ENCODE measurements at places on chromosomes 12 and 14.
A peak's percentile ranks its signal among the peaks of the same experiment; 100 is the strongest.

DNA sequence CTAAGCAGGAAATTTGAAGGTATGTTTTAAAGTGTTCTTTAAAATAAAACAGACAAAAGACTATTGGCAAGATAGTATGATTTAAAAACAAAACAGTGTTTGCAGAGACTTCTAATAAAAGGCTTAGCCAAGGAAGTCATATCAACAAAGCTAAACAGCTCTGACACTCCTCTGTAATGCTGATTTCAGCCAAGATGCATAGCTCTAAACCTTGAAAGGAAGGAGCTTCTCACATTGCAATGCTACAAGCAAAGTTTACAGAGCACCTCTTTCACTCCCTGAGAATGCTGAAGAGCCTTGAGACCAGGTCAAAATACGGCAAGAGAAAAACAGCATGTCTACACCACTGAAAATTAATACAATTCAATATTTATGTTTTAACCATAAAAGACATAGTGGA lies 51.8 kb downstream of the PARP11 start:
- H3K4me1 ChIP-seq: 0 out of 2 replicates have a peak, but pooled peaks cover 6% of the 10 kb centered on the region
- H3K27ac ChIP-seq: no peak overlapping the region
- peaks cover 14% of the 10 kb centered on the region for H3K36me3 ChIP-seq
- H3K4me3 ChIP-seq: no peak overlapping the region
- DNase-seq: no peak

GRCh38 chr12:65728848-65729793 lies 95.2 kb upstream of the HMGA2 start:
- H3K4me1 ChIP-seq: peaks cover 6% of the 10 kb centered on the region
- H3K4me3 ChIP-seq: peak overlapping the region; percentile 68
- DNase-seq: peak; percentile 48
- peaks cover 14% of the 10 kb centered on the region for H3K27me3 ChIP-seq
- H3K36me3 ChIP-seq: no peaks in the 10 kb centered on the region

- H3K4me1 ChIP-seq: no peaks in the 10 kb centered on the region
- no peaks in the 10 kb centered on the region for H3K36me3 ChIP-seq
- H3K27me3 ChIP-seq: peaks cover 22% of the 10 kb centered on the region
- DNase-seq: peak; percentile 32
These were observed 440 bp upstream of the ISM2 start for GRCh38 chr14:77498984-77499527.

DNA sequence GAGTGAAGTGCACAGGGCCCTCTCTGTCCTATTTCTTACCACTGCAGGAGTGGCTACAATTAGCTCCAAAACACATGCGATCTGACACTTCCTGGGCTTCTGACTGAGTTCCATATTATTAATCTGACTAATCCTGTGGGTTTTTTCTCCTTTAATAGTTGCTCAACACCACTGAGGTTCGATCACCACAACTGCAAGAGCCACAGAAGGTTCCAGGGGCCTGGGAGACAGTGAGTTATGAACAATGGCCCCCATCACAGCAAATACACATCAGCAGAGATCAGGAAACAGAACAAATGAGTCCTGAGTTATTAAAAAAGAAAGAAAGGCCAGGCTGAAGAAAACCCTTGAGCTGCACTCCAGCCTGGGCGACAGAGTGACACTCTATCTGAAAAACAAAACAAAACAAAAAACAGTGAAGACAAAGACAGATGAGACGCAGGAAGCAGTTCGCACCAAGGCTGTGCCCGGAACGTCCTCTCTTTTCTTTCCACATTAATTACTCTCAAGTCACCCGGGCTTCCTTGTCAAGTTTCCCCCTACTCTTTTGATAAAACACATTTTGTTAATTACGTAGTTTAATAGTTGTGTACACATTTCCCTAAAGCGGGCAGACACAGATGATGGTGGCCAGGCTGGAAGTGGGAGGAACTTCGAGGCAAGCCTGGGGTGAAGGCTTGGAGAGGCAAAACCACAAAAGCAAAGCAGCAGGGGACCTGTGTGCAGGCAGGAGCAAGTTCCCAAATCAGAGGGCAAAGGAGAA lies 42.7 kb downstream of the CDC42BPB start:
- no peaks in the 10 kb centered on the region for H3K36me3 ChIP-seq
- peak; percentile 83 for DNase-seq
- peak overlapping the region; percentile 58 for H3K4me3 ChIP-seq
- peaks cover 20% of the 10 kb centered on the region for H3K4me1 ChIP-seq

- no peaks in the 10 kb centered on the region for H3K4me1 ChIP-seq
- no peaks in the 10 kb centered on the region for H3K36me3 ChIP-seq
- H3K4me3 ChIP-seq: no peak overlapping the region
- no peak for DNase-seq
- no peak overlapping the region for H3K27ac ChIP-seq
- H3K27me3 ChIP-seq: peaks cover 19% of the 10 kb centered on the region
These were observed 11.8 kb downstream of the SERPINA3 start for GRCh38 chr14:94623856-94624499.

DNA sequence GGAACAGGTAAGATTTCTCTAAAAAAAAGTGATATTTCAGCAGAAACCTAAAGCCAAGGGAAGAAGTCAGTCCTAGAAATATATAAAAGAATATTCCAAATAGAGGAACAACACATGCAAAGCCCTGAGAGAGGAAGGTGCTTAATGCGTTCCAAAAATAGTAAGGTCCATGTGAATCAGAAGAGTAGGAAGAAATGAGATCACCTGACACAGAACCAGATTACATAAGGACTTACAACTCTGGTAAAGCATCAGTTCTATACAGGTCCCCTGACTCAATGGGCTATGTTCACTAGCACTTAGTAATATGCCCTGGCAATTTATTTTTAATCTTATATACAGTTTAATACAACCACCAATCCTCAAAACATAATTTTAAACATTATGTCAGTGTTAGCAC lies 30.0 kb downstream of the SENP1 start:
- peaks cover 15% of the 10 kb centered on the region for H3K4me1 ChIP-seq
- no peak for DNase-seq
- H3K4me3 ChIP-seq: no peak overlapping the region
- H3K27ac ChIP-seq: no peak overlapping the region

- no peaks in the 10 kb centered on the region for H3K27me3 ChIP-seq
- DNase-seq: peak; percentile 53
- peaks cover 73% of the 10 kb centered on the region for H3K4me1 ChIP-seq
- peaks cover 18% of the 10 kb centered on the region for H3K36me3 ChIP-seq
- no peak overlapping the region for H3K4me3 ChIP-seq
- H3K27ac ChIP-seq: peak overlapping the region; percentile 90
These were observed 219.2 kb upstream of the RGS6 start for GRCh38 chr14:71713016-71713415.

Measured in GM23248 (cell line).